ENCODE measurements at places on chromosomes 5 and 9. TPM values are rescaled to one million over a fixed set of nuclear protein-coding genes. Genes with fewer than 3 reads are reported as not detected.

The IL13 gene
- 0.72 TPM for total RNA-seq

The PCDHA11 gene
- total RNA-seq = not detected

The CEL gene
- total RNA-seq = 2.3 TPM

The HMCN2 gene
- total RNA-seq = not detected

The ANKRD31 gene
- 0.99 TPM for total RNA-seq

Data from activated naive CD8-positive, alpha-beta T cell treated with anti-CD3 and anti-CD28 coated beads for 36 hours (primary cell).